ENCODE measurements at places on chromosomes 5 and 9.

- H3K27me3 ChIP-seq = peaks cover 39% of the 10 kb centered on the region
- no peak overlapping the region for H3K4me3 ChIP-seq
- H3K27ac ChIP-seq = no peak overlapping the region
- no peak for DNase-seq
Observed at GRCh38 chr5:72812488-72812887, 4.0 kb upstream of the TNPO1 start.

DNA sequence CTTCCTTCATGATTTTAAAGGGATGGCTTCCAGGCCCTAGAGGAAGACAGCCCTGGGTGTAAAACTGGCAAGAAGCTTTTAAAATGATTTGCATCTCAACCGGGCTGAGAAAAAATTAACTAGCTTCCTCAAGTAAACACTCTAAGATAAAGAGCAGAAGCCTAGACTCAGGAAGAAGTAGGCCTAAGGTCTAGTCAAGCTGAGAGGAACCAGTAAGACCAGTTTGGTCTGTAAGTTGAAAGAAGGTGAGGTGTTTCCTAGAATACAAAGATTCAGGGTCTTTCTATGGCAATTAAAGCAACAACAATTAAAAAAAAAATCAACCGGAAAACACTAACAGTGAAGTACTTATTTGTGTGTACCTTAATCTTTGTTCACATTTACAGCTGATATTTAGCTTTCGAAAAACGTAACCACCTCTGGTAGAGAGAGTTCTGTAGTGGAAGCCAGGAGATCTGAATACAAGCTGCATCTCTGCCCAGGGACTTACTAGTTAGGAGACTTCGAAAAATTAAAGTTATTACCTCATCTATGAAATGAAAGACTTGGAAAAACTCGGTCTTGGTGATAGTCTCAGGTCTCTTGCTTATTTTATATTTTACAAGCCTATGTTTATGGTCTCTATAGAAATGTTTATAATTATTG lies 75.7 kb downstream of the TUSC1 start:
- H3K27me3 ChIP-seq = no peaks in the 10 kb centered on the region
- no peak for DNase-seq
- H3K4me1 ChIP-seq = no peaks in the 10 kb centered on the region
- H3K27ac ChIP-seq = no peak overlapping the region
- no peaks in the 10 kb centered on the region for H3K36me3 ChIP-seq

DNA sequence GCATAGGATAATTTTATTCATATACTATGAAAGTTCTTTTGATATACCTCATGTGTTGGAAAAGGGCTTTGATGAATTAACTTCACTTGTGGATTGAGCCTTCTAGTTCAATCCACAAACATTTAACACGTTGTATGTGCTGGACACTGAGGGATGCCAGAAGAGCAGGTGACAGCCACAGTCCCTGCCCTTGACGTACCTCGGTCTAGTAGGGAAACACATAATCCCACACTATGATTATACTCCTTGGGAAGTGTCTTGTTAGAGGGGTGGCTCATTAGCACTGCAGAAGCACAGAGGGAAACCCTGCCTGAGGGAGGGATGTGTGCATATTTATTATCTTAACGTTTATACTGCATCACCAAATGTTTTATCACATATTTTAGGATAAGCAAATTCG lies 61.2 kb downstream of the PIK3R1 start:
- no peak for DNase-seq
- peaks cover 56% of the 10 kb centered on the region for H3K36me3 ChIP-seq
- H3K4me1 ChIP-seq = peaks cover 66% of the 10 kb centered on the region
- H3K27me3 ChIP-seq = no peaks in the 10 kb centered on the region
- H3K4me3 ChIP-seq = no peak overlapping the region
- H3K27ac ChIP-seq = peak overlapping the region; percentile 23

GRCh38 chr5:4022056-4022670 lies 426.5 kb downstream of the IRX1 start:
- no peak for DNase-seq
- no peaks in the 10 kb centered on the region for H3K27me3 ChIP-seq
- H3K27ac ChIP-seq = no peak overlapping the region
- H3K4me3 ChIP-seq = no peak overlapping the region

GRCh38 chr5:7871653-7872052 lies 2.7 kb downstream of the MTRR start:
- peaks cover 60% of the 10 kb centered on the region for H3K4me1 ChIP-seq
- no peaks in the 10 kb centered on the region for H3K27me3 ChIP-seq
- H3K4me3 ChIP-seq = peak overlapping the region; percentile 39
- H3K27ac ChIP-seq = peak overlapping the region; percentile 14
- no peak for DNase-seq

- H3K4me1 ChIP-seq = no peaks in the 10 kb centered on the region
- no peak overlapping the region for H3K27ac ChIP-seq
- no peaks in the 10 kb centered on the region for H3K36me3 ChIP-seq
- H3K4me3 ChIP-seq = no peak overlapping the region
- H3K27me3 ChIP-seq = peaks cover 3% of the 10 kb centered on the region
- no peak for DNase-seq
Observed at GRCh38 chr5:90326995-90327394, 82.6 kb downstream of the CETN3 start.

DNA sequence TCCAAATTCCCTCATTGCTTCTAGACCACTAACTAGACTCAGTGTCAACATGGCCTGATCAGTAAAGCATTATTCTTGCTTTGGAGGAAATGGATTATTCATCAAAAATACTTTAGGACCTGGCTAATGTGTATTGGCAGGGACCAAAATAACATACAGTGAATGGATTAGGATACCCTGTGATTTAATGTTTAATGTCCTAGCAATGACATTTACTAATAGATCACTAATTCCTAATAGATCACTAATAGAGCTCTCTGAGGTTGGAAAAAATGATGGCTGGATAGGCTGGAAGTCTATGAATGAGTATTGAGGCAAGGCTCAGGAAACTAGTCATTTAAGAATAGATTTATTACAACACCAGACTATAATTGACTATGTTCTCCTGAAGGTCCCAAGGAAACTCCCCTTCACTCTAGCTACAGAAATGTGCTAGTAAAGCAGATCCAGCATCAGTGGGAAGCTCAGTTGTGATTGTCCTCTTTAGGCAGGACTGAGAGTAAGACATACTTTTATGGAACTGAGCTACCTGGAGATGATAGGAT lies 46.1 kb upstream of the CHSY3 start:
- no peak for DNase-seq
- no peaks in the 10 kb centered on the region for H3K36me3 ChIP-seq
- H3K4me3 ChIP-seq = no peak overlapping the region
- H3K27ac ChIP-seq = no peak overlapping the region
- no peaks in the 10 kb centered on the region for H3K27me3 ChIP-seq

Measured in activated CD4-positive, alpha-beta T cell treated with anti-CD3 and anti-CD28 coated beads, Interleukin-2, amount 10 ng/mL, durations not matched to agents 24 days and 14 days (primary cell).